SK-N-DZ (cell line): ENCODE measurements at places on chromosomes 5 and 9.

DNA sequence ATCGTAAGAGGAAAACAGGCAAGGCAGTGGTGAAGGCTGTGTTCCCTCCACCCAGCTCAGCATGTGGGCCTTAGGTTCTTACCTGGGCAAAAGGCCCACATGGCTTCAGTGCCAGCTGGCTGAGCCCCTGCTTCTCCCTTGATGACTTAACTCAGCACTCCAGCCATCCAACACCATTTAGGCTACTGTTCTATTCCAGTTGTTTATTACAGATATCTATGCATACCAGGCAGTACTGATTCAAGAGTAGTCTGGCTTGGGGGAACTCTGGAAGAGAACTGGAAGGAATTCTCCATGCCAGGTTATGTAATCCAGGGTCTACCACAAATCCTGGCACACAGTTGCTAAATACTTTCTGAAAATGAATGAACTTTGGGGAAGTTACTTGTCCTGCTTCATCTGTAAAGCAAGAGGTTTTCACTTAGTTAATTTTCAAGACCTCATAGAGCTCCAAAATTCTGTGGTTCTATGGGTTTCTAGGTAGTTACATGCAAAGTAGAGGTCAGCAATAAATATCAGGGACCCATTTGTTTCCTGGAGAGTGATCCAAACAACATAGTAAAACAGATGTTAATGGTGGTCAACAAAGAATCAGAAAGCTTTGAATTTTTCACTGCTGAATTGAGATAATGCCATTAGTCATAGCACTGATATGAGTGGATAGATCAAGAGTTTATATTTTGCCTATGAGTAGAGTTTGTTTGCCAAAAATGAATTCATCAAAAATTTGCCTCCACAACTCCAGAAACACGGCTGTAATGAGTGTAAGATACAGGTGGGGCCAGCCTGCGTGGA lies 88.2 kb upstream of the OSMR start:
- DNase-seq, result no peak

GRCh38 chr9:11064909-11065308 lies 452.1 kb upstream of the PTPRD start:
- no peak for DNase-seq

GRCh38 chr5:90477621-90478215 lies 3.1 kb downstream of the POLR3G start:
- DNase-seq, result no peak

DNA sequence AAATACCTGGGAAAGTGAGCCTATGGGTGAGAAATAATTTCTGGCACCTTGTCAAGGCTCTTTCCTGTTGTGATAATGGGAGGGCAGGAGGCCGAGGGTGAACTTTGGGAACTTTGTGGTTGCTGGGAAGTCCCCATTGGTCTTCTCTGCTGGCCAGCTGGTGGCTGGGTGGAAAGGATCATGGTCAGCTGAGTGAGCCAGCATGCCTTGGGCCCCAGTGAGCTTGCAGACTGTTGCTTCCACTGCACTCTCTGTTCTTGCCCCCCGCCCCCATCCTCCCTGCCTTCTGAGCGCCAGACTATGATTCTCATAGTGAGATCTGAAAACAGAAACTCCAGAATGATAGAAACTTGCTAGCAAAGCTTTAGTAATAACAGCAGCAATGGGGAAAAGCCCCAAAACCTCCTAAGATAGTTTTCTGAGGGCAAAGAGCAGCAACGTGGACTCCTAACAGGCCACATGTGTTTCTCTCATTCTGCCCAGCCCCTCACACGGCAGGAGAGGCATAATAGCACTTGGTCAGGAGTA lies 139.2 kb upstream of the SMARCA2 start:
- no peak for DNase-seq

DNA sequence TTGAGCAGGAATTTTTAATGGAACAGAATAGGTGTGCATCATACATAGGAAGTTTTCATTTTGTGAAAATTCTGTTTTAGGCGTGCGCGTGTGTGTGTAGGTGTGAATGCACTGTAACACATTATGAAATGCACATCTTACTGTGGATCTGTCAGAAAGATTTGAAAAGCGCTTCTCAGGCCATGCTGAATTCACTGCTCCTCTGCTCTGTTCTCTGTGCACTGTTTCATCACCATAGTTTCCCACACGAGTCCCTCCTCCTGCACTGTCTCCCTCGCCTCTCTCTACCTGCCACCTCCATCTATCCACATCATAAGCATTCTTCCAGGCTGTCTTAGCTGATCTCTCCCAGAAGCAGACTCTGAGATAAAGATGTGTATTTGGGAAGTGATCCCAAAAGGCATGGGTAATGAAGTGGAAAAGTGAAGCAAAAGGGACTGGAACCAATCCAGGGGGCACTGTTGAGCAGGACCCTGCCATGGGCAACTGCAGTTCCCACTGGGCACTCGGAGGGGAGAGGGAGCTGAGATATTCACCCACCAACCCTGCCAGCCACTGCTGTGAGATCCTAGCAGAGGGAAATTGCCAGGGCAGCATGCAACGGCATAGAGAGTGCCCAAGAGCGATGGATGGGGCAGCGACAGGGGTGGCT lies 65.9 kb downstream of the GABBR2 start:
- DNase-seq, result no peak

GRCh38 chr5:119409235-119409815 lies 43.0 kb upstream of the HSD17B4 start:
- no peak for DNase-seq

DNA sequence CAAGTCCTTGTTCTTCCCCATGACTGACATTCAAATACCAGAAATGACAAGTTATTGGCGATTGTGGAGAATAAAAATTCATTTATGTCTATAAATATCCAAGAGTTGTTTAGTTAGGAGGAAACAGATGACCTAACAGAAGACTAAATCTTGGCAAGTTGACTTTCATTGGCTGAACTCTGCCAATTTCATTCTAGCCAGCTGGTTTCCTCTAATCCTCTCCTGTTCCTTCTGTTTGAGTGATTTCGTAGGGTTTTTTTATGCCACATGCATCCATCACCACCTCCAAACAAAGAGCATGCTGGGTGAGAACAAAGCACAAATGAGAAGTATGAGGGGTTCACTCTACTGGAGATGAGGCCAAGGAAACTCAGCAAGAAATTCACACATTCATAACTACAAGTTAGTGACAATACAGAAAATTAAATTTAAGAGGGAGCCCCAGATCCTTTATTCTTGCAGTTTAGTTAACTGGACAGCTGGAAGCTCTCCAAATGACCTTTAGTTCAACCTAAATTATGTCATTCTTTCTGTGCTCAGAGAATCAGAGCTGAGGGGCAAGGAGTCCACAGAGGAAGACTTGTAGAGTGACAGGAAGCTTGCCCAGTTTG lies 932.0 kb downstream of the TLE4 start:
- DNase-seq, result no peak

DNA sequence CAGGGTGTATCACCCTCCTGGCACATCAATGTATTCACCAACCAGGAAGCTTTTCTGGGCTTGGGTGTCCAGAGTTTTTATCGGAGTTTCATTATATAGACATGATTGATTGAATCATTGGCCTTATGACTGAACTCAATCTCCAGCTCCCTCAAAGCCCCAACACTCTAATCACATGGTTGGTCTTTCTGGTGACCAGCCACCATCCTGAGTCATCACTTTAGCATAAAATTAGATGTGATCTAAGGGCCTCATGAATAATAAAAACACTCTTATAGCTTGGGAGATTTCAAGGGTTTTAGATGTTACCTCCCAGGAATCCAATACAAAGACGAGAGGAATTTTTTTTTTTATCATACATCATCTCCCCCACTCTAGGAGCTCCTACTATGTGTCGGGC lies 7.7 kb upstream of the PBX3 start:
- no peak for DNase-seq

DNA sequence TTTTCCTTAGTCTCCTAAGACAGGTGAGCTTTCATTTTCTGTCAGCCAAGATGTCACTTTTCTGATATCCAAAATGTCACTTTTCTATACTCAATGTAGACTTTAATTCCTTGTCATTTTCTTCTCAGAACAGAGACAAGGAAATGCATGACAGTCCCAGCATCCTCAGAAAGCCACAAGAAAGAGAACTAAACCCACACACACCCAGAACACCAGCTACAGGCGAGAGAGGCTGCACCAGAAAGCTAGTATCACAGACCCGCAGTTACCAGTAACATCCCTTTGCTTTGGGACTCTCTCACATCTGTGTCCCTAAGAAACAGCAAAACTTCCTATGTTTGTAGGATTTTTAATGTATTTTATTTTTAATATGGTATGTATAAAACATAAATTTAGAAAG lies 17.1 kb downstream of the TRMO start:
- DNase-seq, result no peak

- DNase-seq, result peak; percentile 88
Observed at GRCh38 chr9:81686614-81687520, 2.5 kb downstream of the TLE1 start.

- DNase-seq, result no peak
Observed at GRCh38 chr5:135062216-135063055, 28.4 kb upstream of the PITX1 start.
